ENCODE measurements at places on chromosomes 6 and 20.

GRCh38 chr20:63465380-63466249 lies 6.8 kb downstream of the KCNQ2 start:
- DNase-seq, result no peak

DNA sequence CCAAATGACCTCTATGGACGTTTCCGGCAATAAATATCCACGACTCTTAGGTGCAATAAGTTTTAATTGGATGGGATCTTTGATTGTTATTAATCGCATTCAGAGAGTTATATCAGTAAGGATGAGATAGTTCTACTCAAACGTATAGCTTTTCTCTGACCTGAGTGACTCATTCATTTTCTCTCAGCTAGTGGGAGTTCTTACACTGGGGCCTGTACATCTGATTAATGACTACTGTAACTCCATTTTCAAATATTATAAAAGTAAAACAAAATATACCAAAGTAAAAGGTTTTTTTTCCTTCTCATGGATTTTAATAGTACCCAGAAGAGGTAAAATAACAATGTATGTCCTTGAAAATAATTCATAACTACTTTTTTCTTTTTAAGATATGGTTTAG lies 41.1 kb upstream of the SAMD5 start:
- no peak for DNase-seq

GRCh38 chr6:162026843-162027242 lies 700.7 kb downstream of the PRKN start:
- DNase-seq, result no peak

DNA sequence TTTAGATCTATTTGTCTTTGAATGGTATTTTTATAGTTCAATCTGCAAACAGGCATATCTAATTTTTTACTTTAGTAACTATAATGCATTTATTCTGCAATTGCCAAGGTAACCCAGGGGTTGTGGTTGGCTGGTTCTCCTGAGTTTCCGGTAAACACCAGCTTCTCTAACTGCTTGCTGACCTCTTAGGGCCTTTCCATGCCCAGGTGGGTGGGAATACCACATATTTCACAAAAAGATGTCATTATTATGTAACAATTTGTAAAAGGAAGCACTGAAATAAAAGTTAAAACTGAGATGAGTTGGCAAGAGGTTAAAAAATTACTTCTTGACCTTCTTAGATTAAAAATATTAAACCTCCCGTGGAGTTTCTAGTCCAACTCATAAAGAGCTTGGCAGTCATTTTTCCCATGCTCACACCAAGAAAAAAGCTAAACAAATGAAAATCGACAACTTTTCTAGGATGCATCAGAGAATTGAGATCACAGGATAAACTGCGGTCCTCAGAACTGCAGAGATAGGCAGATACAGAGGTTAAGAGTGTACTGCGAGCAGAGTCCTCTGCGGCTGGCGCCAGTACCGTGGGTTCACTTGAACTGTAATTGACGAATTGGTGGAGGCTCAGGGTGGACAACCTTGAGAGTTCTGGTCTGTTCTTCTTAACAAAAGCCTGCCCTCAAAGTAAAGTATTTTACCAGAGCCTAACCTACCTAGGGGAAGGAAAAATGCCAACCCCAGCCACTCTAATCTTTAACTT lies 2.2 kb upstream of the VNN1 start:
- no peak for DNase-seq

GRCh38 chr20:3929713-3930060 lies 40.5 kb downstream of the PANK2 start:
- no peak for DNase-seq

DNA sequence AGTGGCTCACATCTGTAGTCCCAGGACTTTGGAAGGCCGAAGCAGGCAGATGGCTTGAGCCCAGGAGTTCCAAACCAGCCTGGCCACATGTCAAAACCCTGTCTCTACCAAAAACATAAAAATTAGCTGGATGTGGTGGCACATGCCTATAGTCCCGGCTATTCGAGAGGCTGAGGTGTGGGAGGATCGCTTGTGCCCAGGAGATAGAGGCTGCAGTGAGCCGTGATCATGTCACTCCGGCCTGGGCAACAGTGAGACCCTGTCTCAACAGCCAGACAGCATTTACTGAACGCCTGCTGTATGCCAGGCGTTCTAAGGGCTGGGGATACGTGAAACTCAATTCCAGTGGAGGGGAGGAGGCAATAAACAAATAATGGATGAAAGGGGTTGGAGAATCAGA lies 69.9 kb downstream of the ATP9A start:
- DNase-seq, result no peak

DNA sequence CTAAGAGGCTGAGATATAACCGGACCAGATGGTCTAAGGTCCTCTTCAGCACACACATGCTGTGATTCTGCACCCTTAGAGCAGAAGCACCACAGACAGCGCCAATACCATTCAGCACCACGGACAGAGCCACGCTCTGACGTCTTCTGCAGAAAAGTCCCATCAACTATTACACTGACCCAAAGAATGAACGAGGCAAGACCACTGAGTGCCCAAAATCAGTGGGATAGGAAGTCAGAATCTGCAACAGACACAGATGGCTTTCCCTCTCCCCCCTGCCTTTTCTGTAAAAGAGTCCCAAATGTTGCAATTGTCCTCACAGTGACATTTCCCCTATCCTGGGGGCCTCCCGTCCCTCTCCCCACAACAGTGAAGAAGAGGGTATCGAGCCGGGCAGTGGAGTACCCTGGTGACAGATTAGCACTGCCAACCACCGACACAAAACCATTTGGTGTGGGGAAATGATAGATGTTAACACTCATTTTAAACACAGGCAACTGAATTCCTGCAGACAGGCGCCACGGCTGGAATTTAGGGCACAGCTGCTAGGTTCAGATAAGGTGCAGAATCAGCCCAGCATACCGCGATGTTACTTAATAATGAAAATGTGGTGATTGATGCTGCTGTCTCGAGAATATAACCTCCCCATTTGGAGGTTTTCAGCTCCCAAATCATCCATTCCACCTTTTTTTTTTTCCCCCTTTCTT lies 66.6 kb upstream of the CTNNBL1 start:
- no peak for DNase-seq

DNA sequence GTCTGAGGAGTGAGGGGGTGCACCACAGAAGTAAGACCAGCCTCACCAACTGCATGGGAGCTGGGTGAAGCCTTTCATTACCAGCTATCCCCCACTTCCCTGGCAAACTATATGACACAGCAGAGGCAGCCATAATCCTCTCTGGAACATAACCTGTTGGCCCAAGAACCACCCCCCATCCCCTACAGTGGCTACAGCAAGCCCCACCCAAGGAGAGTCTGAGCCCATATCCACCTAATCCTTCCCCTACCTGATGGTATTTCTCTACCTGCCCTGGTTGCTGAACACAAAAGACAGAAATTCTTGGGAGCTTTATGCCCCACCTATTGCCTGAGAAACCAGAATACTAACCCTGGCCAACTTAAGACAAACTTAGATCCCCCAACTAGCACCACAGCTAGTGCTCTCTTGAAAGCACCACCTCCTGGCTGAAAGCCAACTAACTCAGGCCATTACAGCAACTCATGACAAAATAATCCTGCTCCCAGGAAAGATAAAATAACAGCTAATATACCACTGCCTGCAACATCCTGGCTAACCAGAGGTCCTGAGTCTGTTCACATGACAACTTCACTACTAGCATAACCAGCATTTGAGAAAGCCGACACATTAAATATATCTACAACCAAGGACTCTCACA lies 11.2 kb downstream of the RNGTT start:
- no peak for DNase-seq

All from CD4-positive, alpha-beta T cell treated with Interleukin-2 at 100 ng/mL for 4 hours (primary cell).